ENCODE measurements at places on chromosomes 4 and X.
A peak's percentile ranks its signal among the peaks of the same experiment; 100 is the strongest.

- DNase-seq = peak; percentile 70
Measured at GRCh38 chr4:77007358-77008230, 58.0 kb downstream of the SEPTIN11 start.

DNA sequence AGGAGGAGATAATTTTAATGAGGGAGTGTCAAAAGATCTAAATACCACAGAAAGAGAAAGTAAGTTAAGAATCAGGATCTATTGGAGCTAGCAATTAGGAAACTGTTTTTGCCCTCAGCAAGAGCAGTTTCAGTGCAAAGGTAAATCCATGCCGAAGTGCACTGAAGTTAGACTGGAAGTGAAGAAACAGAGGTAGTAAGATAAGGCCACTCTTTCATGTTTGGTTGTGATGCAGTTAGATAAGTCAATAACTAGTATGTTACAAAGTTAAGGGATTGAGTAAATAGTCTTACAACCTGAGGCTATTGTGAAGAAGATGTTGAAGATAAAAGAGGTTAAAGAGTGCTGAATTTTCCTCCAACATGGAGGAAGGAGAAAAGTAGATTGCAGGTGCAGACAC, 46.7 kb upstream of the UCP1 start:
- no peak for DNase-seq

- DNase-seq = no peak
Measured at GRCh38 chr4:145670422-145670821, 9.5 kb upstream of the C4orf51 start.

- no peak for DNase-seq
Measured at GRCh38 chr4:55326629-55327028, 19.4 kb upstream of the SRD5A3 start.

DNA sequence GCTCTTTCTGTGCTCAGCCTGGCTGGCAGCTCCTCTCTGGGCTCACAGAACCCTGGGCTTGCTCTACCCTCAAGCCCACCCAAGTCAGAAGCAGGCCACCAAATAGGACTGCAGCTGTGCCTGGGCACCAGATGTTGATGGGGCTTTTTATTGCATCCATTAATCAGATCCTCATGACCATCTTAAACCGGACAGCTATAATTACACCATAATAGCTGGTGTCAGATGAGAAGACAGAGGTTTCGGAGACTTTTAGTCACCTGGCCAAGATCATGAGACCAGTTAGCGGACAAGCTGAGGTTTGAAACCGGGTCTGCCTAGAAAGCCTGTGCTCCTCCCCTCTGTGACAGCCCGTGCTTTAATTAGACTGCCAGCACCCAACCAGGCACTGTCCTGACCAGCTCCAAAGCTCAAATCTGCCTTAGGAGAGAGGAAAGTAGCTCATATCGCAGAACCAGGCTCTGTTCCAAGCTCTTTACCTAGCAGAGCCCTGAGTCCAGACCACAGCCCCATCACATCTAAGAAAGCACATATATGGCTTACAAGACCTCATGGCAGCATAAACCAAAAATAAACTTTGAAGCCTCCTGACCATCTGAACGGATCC, 88.9 kb downstream of the JAKMIP1 start:
- DNase-seq = no peak

- no peak for DNase-seq
Measured at GRCh38 chrX:47158131-47158530, 13.1 kb downstream of the RBM10 start.

DNA sequence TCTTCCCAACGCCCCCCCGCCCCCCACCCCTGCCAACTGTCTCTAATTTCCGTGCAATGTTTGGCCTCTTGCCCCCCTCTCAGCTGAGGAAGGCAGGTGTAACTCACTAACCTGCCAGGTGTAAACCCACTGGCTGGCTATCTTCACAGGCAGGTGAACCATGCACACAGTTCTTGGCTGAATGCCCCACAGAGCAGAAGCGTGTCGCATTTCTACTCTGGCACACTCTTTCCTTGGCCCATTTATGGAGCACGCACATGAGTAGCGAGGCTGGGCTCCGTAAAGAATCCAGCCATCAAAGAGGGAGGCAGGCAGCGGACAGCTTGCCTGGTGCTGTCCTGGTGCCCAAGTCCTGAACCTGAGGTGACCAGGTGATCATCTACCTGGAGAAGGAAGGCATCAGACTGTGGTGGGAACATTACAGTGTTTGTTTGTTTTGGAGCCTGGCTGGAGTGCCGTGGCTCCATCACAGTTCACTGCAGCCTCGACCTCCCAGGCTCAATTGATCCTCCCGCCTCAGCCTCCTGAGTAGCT, 39.2 kb upstream of the CRMP1 start:
- DNase-seq = no peak

- DNase-seq = no peak
Measured at GRCh38 chr4:8819019-8819418, 52.6 kb downstream of the HMX1 start.

GRCh38 chrX:133634416-133634815, 219.1 kb upstream of the GPC4 start:
- DNase-seq = no peak

- no peak for DNase-seq
Measured at GRCh38 chrX:30414144-30414543, 105.0 kb upstream of the NR0B1 start.

- peak; percentile 2 for DNase-seq
Measured at GRCh38 chr4:185640811-185641675, 105.7 kb upstream of the PDLIM3 start.

GRCh38 chrX:50865311-50865710, 45.2 kb upstream of the BMP15 start:
- DNase-seq = no peak

GRCh38 chr4:97645071-97645821, 498.0 kb downstream of the STPG2 start:
- no peak for DNase-seq

GRCh38 chr4:125484912-125485311, 170.2 kb downstream of the FAT4 start:
- no peak for DNase-seq

- DNase-seq = peak; percentile 70
Measured at GRCh38 chr4:122577808-122578781, 42.8 kb downstream of the IL21 start.

- peak; percentile 82 for DNase-seq
Measured at GRCh38 chrX:7147978-7148854, at the start of gene PUDP. TSS of gene PUDP (minus strand) at chrX:7148153. CDS start at chrX:7148113, 40 bp downstream.

- no peak for DNase-seq
Measured at GRCh38 chrX:25389266-25389665, 373.5 kb upstream of the ARX start.

GRCh38 chrX:110294087-110294486, 23.8 kb downstream of the AMMECR1 start:
- DNase-seq = no peak

DNA sequence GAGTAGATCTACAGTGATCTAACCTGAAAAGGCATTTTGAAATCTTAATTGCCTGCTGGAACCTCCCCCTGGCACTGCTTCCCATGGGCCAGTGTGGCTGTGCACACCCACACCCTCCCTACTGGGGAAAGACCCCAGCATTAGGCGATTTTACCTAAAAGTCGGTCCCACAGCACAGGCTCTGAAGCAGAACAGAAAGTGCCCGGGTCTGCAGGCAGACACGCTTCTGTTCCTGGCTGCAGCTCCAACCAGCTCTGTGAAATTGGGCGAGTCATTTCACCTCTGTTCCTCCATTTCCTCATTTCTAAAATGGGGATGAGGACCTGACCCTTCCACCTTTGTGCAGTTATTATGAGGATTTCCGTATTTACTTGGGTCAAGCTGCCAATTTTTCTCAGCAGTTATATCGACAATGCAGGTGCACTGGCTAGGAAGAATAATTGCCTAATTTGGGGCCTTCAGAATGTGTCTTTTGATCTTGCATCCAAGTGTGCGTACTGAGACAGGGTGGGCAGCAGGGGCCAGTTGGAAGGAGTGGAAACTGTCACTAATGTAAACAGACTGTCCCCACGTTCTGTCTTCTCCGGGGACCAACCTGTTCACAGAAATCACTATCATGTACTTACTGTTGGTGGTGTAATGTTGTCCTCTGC, 7.1 kb downstream of the KLF3 start:
- no peak for DNase-seq

DNA sequence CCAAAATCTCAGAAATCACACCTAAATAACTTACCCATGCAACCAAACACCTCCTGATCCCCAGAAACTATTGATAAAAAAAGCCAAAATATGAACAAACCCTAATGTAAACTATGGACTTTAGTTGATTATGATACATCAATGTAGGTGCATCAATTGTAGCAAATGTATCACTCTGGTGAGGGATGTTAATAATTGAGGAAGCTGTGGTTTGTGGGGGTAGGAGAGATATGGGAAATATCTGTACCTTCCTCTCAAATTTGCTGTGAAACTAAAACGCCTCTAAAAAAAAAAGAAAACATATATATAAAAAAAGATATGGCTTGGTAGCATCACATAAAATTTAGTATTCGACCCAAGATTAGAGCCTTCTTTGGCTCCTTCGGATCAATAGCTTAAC, 144.3 kb upstream of the CPEB2 start:
- DNase-seq = no peak

- no peak for DNase-seq
Measured at GRCh38 chrX:119990556-119991004, 47.0 kb upstream of the NKAP start.

- DNase-seq = no peak
Measured at GRCh38 chr4:140363558-140363957, 9.9 kb upstream of the SCOC start.

GRCh38 chr4:188107931-188108843, 1.2 kb downstream of the TRIML2 start:
- no peak for DNase-seq

GRCh38 chr4:139552517-139553307, 3.3 kb downstream of the SETD7 start:
- DNase-seq = no peak

GRCh38 chr4:141899541-141899940, 263.2 kb downstream of the IL15 start:
- no peak for DNase-seq

GRCh38 chrX:150363561-150364346, 637 bp downstream of the MAMLD1 start:
- DNase-seq = no peak

- no peak for DNase-seq
Measured at GRCh38 chr4:125104616-125105015, 210.1 kb upstream of the FAT4 start.

DNA sequence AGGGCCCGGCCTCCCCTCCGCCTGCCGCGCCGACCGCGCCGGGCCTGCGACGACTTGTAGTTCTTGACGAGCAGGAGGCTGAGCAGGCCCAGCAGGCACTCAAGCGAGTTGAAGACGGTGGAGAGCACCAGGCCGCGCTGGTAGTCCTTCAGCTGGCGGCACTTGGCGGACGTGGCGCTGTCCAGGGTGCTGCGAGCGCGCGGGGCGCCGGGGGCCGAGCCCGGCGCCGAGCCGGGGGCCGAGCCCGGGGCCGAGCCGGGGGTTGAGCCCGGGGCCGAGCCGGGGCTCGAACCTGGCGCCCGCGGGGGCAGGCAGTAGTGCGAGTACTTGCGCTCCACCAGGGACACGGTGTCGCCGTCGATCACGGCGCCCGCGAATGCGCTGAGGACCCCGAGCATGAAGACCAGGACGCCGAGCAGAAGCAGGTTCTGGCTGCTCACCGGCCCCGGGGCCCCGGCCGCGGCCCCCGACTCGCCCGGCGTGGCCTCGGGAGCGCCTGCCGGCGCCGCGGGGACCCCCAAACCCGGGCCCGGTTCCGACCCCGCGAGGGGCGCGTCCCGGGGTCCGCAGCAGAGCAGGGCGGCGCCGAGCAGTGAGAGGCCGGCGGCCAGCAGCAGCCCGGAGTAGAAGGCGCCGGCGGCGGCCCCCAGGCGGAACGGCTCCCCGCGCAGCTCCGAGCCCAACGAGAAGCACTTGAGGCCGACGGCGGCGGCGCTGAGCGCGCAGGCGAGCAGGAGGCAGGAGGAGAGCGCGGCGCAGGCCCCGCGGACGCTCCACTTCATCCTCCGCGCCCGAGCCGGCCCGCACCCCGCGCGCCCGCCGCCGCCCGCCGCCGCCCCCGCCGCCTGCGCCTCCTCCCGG, 584 bp downstream of the TMEM271 start:
- DNase-seq = no peak

GRCh38 chrX:101785142-101785541, 125.5 kb upstream of the ARMCX2 start:
- no peak for DNase-seq

- no peak for DNase-seq
Measured at GRCh38 chr4:95835672-95836071, 4.2 kb upstream of the PDHA2 start.

DNA sequence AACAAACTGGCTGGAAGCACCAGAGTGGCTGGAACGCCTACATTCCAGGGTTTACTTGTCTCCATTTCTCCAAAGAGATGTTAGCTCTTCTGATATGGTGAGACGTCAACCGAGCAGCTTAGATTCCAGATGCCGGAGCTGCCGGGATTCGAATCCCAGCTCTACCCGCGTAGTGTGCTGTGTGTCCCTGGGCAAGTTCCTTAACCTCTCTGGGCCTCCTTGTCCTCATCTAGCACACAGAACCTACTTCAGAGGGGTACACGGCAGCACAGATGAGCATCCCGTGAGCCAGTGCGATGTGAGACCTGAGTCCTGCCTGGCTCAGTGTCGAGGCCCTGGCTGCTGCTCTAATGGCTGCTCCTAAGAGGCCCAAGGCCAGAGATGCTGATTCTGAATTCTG, 60.1 kb downstream of the ABLIM2 start:
- DNase-seq = no peak

DNA sequence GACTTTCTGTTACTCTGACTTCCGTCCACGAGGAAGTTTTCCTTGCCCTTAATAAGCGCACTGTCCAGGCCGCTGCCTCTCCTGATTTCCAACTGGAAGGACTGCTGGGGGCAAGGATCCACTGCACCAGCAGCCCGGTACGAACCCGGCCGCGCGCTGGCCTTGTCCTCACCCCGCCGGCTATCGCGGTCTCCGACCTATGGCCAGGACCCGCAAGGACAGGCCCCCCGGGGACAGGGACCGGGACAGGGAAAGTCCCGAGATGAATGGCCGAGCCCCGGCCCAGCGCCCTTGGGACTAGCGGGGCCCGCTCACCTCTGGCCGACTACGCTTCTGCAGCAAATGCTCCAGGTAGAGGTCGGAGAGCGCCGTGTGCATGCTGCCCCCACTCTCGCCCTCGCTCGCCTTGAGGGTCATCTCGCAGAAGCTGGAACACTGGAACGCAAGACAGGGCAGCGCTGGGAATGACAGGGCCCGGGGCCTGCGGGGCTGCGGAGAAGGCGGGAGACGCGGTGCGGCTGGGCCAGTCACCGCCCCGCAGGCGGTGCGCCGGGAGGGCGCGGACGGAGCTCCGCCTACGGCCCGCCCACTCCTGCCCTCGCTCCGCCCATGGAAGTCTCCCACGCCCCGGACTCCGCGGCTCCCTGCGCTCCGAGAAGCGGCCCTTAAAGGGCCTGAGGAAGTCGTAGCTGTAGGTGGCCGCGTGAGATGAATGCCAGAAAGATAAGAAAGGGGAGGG, at the start of gene MPP1:
Gene MPP1 (minus strand): TSS at position 529 of the 739 bp plus-strand sequence. CDS start 112 bp downstream, at position 417.
- peak; percentile 73 for DNase-seq

All from CD4-positive, alpha-beta T cell treated with Interleukin-2 at 100 ng/mL for 4 hours (primary cell).